ENCODE measurements at places on chromosomes 6 and 20.

DNA sequence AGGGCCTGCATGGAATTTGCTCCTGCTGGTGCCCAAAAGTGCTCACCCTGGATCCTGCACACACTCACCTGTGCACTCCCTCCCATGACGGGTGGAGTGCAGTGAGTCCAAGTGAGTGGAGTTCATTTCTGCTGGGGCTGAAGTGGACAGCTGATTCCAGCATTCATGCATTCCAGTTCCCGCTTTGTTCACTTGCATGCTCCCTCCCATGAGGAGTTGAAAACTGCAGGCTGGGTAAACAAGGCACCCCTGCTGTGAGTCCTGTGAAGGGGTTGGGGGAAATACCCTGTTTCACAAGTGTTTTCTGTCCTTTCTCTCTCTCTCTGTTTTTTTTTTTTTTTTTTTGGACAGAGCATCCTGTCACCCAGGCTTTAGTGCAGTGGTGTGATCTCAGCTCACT is 454.1 kb upstream of the NOX3 start:
- no peak for DNase-seq

DNA sequence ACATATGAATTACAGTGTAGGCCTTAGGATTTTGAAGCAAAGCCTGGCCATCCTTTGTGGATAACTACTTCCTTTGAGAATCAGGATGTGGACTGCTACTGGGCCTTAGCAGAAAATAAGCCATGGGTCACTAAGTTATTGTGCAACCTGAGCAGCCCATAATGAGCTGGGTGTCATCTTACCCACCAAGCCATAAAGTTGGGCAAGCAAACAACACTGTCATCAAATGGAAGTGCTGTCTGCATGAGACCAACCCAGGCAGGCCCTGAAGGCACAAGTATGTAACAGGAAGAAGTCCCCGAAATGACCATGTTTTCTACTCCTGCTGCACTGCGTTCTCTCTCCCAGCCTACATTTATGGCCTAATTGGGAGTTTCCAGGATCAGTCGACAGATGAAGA is 205.6 kb upstream of the GGTLC1 start:
- DNase-seq: no peak

- DNase-seq: no peak
These were observed 24.5 kb downstream of the FIG4 start for GRCh38 chr6:109715616-109716015.

DNA sequence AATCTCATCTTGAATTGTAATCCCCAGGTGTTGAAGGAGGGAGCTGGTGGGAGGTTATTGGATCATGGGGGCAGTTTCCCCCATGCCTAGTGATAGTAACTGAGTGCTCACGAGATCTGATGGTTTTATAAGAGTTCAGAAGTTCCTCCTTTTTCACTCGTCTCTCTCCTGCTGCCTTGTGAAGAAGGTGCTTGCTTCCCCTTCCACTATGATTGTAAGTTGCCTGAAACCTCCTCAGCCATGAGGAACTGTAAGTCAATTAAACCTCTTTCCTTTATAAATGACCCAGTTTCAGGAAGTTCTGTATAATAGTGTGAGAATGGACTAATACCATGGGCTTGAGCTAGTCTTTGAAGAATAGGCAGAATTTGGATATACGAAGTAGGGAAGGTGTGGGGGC is 113.9 kb downstream of the RIN2 start:
- DNase-seq: no peak

DNA sequence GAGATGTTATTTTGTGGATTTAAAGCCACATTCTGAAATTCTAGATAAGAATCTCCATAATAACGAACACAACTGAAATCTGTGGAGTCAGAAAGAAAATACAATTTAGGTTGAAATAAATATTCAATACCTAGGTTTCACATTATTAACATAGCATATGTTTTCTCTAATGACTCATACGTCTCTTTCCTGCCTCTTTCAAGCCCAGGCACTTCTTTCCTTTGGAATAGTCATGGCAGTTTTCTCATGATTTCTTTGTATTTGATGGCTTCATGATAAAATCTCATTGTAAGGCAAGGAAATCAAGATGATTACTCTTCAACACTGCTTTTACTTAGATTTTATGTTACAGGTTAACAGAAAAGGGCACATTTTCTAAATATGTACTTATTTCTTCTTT is 803.7 kb downstream of the PHF3 start:
- no peak for DNase-seq

- no peak for DNase-seq
These were observed at the start of gene RSPO3 for GRCh38 chr6:127118298-127119101. Gene RSPO3 (plus strand): TSS chr6:127118671. CDS start chr6:127119193, 522 bp downstream.

GRCh38 chr20:17641520-17641964 is 40.5 kb downstream of the RRBP1 start:
- DNase-seq: no peak

DNA sequence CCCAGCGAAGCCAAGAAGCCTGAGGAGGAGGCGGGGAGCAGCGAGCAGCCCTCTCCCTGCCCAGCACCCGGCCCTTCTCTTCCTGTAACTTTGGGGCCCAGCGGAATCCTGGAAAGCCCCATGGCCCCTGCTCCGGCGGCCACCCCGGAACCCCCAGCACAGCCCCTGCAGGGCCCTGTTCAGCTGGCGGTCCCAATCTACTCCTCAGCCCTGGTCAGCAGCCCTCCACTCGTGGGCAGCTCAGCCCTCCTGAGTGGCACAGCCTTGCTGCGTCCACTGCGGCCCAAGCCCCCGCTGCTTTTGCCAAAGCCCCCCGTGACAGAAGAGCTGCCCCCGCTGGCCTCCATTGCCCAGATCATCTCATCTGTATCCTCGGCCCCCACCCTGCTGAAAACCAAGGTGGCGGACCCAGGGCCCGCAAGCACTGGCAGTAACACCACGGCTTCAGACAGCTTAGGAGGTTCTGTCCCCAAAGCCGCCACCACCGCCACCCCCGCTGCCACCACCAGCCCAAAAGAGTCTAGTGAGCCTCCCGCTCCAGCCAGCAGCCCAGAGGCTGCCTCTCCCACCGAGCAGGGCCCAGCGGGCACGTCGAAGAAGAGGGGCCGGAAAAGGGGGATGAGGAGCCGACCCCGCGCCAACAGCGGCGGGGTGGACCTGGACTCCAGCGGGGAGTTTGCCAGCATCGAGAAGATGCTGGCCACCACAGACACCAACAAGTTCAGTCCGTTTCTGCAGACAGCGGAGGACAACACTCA is 81.9 kb downstream of the SSR1 start:
- no peak for DNase-seq

DNA sequence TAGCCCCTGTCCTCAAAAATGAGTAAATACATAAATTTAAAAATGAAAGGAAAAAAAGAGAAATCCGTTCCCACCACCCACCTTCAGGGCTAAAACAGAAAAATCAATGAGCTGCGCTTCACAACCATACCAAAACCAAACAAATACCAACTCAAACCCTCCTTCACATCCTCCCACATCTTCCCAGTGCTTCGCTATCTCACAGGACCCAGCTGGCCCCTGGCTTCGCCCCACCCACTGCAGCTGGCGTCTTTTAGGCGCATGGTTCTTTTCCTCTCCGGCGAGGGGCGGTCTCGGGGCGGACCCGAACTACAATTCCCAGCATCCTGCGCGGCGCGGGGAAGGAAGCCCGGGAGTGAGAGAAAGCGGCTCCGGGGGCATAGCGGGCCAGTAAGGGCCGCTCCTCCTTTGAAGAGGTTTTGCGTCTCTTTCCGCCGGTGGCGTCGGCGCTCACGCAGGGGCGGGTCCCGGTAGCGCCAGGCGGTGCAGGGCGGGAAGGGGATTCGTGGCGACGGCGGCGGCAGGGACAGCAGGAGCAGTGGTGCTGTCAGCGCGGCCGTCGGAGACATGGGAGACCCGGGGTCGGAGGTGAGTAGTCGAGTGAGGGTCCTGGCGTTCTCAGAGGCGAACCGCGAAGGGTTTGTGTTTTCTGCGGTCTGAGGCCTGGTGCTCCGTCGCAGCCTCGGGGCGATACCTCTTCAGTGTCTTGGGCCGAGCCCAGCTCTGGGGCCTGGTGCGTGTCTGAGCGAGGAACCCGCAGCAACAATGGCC is at the start of gene ZNF451:
Gene ZNF451 (plus strand): TSS at position 502 of the 771 bp plus-strand sequence. CDS start 66 bp downstream, at position 568.
- DNase-seq: peak; percentile 89

DNA sequence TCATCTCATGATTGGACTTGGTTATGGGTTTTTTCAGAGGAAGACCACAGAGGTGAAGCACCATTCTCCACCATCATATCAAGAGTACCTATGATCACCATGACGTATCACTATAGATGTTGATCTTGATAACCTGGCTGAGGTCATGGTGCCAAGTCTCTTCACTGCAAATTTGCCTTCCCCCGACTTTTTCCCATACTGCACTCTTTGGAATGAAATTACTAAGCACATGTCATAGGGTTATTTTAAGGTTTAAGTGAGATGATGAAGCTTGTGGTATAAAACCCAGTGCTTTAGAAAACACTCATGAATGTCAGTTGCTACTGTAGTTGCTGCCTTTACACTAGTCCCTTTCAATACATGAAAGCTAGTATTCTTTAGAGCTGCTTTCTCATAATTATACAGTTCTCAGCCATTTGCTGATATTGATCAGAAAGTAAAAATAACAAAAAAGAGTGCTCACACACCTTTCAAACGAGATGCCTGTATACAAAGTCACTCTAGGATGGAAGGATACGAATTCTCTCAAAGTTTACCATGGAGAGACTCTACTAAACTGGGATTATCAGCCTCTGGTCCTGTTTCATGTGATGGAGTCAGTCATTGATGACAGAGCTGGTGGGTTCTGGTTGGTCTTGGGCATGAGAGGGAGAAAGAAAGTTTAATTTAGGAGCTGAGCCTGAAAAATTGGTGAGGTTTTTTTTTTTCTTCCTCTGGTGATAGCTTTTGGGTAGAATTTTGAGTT is 228.1 kb downstream of the PRL start:
- no peak for DNase-seq

DNA sequence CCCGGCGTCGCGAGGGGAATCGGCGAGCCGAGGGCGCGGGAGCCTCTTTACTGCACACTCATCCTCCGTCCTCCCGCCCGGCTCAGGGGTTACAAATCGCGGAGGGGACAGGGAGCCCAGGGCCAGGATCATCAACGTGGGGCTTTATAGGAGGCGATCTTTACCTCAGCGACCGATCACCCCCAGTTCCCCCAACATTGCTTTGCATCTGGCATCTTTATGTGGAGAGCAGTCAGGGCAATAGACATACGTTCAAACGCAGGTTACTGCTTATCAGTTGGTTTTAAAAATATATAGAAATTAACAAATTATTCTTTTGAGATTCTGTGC is 634 bp downstream of the HSF2 start:
- DNase-seq: no peak

DNA sequence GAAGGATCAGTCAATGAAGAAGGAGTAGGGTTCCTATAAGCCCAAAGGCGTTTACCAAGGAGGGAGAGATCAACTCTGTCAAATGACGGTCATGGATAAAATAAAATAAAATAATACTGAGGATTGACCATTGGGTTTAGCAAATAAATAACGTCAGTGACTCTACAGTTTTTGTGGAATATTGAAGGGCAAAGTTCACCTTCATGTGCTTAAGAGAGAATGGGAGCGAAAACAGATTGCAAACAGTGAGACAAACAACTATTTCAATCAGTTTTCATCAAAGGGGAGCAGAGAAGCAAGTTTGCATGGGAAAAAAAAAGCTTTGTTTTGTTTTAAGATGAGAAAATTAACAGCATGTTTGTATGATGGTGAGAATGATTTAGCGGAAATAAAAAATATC is 17.6 kb upstream of the NT5DC1 start:
- DNase-seq: no peak

- DNase-seq: no peak
These were observed 33.1 kb upstream of the SEC63 start for GRCh38 chr6:107991061-107991460.

DNA sequence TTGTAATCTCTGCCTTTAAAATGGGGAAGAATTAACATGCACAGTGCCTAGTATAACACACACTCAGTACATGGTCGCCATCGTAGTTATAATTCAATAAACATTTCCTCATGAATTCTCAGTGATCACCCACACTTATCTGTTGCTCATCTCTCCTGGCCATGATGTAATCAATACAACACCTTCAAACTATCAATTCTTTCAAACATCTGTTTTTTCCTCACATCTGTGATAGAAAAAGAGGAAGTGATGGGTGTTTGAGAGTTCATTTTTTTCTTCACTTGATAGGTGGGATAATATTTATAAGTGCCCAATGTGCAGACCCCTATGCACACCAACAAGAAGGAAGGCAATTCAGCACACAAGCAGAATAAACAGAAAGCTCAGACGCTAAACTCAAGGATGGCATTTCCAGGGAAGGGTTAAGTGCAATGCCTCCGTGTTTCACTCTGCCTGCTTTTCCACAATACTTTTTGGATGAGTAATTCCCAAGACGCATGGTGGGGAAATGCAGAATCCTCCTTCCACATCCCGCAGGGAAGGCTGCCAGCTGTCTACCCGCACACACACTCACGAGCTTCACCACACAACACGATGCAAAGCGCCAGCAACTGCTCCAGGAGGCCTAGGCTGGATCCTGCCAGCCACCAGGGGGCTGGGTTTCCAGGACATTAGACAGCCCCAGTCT is 100.3 kb downstream of the GMPR start:
- DNase-seq: no peak

GRCh38 chr6:79713701-79714322 is 82.7 kb downstream of the SH3BGRL2 start:
- DNase-seq: no peak

DNA sequence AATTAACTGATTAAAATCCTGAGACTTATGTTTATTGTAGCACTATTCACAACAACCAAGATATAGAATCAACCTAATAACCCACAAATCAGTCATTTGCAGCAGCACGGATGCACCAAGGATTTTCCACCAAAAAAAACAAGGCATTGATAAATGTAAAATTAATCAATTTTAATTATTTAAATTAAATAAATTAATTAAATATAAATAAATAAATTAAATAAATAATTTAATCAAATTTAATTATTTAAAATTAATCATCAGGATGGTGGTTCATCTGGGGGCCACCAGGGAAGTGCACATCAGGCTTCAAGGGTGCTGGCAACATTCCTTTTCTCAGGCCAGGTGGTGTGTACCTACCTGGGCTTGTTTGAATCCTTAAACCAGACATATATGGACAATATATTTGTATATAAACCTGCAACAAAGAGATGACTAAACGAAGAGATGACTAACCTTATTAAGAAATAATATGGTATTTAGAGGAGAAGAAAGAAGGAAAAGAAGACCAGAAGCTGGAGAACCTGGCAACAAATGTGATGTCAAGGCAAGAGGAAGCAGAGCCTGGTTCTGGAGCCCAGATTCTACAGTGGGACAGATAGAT is 89.2 kb downstream of the CD164 start:
- DNase-seq: no peak

GRCh38 chr6:22631091-22631490 is 61.7 kb downstream of the HDGFL1 start:
- DNase-seq: no peak

DNA sequence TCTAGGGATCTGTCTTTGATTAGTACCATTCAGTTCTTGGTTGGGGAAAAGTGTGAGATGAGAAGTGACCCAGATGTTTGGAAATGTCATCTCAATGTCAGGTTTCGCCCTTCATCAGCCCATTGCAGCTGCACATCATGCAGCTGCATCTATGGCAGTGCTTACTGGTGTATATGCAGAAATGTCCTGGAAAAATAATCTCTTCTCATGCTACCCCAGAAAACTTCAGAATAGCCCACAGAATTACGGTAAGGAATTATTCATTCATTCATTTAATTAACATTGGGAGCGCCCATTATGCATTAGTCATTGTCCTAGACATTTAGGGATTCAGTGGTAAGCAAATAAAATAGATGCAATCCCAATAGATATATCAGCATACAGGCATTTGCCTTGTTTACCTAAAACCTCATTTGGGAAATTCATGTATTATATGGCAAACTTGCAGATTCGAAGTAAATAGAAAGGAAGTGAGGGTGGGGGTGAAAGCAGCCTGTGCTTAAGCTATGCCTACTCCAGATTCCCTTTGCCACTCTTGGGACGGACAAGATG is 89.2 kb downstream of the PDE7B start:
- no peak for DNase-seq

Measured in stimulated activated CD8-positive, alpha-beta memory T cell treated with anti-CD3 and anti-CD28 coated beads, Interleukin-15, amount 100 ng/mL, for 24 hours (primary cell).